ENCODE measurements at places on chromosomes 16 and 17.

GRCh38 chr16:28133666-28134065 is 70.2 kb upstream of the GSG1L start:
- DNase-seq = no peak

DNA sequence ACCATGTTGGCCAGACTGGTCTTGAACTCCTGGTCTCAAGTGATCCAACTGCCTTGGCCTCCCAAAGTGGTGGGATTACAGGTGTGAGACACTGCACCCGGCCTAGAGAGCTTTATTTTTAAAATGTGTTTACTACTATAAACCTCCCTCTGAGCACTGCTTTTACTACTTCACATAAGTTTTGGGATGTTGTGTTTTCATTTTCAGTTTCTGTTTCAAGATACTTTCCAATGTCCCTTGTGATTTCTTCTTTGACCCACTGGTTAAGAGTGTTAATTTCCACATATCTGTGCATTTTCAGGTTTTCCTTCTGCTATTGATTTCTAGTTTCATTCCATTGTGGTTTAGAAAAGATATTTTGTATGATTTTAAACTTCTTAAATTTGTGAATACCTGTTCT is 74.4 kb downstream of the NETO2 start:
- no peak for DNase-seq

GRCh38 chr16:23348579-23349469 is 46.7 kb downstream of the SCNN1B start:
- DNase-seq = no peak

DNA sequence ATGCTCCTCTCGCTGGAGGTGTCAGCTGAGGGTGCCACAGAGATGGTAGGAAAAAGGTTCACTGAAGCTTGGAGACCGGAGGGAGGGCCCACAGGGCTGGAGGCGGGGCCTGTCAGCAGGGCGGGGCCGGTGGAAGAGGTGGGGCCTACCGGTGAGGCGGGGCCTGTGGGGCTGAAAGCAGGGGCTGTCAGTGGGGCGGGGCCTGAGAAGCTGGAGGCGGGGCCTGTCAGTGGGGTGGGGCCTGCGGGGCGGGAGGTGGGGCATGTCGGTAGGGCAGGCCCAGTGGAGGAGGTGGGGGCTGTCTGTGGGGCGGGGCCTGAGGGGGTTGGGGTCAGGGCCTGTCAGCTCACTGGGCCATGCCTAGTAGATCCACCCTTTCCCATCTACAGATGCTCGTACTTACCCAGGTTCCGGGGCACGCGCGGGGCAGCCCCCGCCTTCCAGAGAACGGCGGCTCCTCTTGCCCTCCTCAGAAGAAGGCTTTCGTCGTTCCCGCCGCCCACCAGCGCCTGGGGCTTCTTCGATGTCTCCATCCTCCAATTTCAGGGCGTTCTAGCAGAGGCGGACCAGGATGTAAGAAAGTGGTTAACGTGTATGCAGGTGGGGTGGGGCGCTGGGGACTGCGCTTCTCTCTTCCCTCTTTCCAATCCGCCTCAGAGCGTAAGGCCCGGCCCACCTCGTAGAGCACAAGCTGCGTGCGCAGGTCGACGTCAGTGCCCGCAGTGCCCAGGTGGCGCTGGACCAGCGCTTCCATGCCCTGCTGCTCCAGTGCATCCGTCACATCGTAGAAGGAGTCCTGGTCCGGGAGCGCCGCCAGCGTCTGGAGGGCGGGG is 9.8 kb downstream of the TMEM208 start:
- DNase-seq = no peak

DNA sequence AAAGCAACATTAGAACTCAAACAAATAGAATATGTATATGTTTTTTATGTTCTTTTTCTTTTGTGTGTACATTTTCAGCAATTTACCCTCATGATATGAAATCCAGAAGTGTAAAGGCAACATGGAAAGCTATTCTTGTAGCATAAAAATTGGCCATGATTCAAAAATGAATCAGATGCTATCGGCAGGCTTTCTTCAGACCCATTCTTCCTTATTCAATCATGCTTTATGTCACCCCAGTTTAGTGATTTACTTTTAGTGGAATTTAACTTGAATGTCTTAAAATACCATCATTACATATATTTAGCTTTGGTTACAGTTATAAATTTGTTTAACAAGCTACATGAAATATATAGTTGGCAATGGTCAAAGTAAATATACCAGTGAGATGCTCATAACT is 21.4 kb upstream of the SMIM36 start:
- no peak for DNase-seq

GRCh38 chr16:17520111-17520510 is 49.4 kb upstream of the XYLT1 start:
- no peak for DNase-seq

- no peak for DNase-seq
Observed at GRCh38 chr17:2177235-2177811, 122.4 kb downstream of the HIC1 start.

GRCh38 chr17:8087075-8087951 is at the start of gene ALOX12B:
Gene ALOX12B, minus strand, starts transcription at chr17:8087716. Its CDS starts 274 bp downstream, at chr17:8087442.
- no peak for DNase-seq

DNA sequence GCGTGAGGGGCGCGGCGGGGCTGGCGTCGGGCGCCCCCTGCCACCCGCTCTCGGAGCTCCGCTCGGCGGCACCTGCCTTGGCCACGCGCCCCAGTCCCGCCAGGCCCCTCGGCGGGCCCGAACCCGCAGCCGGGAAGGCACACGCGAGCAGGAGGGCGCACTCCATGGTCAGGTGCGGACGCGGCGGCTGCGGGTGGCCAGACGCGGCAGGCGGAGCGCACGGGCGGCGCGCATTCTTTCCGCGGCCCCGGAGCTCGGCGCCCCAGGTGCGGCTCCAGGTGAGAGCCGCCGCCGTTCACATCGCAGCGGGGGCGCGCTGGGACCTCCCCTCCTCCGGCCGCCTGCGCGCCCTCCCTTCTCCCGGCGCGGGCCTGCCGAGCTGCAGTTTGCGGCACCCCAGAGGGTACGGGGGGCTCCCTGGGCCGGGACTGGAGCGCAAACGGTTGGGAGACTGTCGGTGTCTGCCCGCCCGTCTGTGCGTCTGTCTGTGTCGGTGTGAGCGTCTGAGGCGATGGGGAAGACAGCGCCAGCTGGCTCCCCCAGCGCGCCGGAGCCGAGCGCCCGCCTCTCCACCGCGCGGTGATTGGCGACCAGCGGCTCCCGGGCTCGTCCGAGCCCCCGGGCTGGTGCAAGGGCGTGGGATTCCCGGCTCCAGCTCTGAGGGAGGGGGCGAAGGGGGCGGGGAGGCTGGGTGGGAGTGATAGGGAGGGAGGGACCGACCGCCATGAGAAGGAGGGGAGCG is at the start of gene ADAMTS18:
Gene ADAMTS18, minus strand, starts transcription at position 505 of the 742 bp plus-strand sequence. Its CDS starts 339 bp downstream, at position 166.
- no peak for DNase-seq

GRCh38 chr17:62188713-62189112 is 123.6 kb upstream of the MED13 start:
- no peak for DNase-seq

DNA sequence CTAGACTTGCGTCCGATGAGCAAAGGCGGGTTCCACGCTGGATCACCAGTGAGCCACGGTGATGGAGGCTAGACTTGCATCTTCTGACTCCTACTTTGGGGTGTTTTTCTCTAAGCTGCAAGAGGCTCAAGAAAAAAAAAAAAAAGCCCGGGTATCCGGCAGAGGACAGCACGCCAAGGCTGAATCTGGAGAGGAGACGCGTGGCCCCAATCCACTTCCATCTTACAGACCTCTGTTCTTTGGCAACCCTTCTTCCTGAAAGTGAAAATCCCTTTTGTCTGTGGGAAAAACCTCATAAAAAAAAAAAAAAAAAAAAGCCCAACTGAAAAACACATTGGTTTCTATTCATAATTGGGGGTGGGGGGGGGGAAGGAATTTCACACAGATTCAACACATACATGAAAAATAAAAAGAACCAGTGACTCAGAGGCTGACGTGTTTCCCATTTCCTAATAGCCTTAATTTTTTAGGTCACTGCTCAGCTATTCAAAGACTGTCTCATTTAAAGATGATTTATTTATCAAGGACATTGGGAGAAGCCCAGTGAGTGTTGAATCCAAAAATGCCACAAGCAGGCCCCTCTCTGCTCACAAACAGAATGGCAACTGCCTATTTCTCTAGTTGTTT is 258.3 kb downstream of the FOXL1 start:
- DNase-seq = no peak
